ENCODE measurements at places on chromosomes 2 and 18.

DNA sequence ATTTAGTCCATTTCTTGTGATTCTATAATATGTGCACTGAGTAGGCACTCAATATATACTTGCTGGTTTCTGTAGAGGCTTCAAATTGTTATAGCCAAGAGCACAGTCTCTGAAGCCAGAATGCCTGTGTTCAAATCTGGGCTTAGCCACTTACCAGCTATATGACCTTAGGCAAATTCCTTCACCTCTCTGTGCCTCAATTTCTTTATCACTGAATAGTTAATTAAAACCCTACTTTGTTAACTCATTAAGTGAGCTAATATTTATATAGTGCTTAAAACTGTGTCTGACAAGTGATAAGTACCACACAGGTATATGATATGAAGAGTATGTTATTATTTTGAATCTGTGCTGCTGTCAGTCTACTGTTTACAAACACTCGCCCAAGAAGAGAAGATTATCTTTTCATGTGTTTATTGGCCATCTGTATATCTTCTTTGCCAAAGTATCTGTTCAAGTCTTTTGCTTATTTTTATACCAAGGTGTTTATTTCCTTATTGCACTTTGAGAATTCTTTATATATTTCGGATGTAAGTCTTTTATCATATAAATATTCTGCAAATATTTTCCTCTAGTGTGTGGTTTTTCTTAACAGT lies 1.3 kb upstream of the RIT2 start:
- no peak for DNase-seq

DNA sequence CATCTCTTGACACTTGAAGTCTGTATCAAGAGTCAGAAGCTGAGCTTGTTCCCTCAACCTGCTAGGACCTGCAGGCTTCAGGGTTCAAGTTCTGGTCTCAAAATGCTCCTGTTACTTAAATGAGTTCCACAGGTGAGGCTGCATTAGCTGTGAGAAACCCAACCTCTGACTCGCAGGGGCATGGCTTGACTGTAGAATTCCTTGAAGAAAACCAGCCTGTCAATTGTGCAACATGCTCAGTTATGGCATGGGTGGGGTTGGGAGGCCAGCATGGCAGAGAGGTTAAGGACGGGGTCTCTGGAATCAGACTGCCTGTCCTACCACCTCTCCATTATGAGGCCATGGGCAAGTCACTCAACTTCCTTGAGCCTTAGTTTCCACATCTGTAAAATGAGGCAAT lies 235.8 kb downstream of the EN1 start:
- DNase-seq, result no peak

GRCh38 chr2:182946958-182947369 lies 80.5 kb upstream of the FRZB start:
- DNase-seq, result no peak

DNA sequence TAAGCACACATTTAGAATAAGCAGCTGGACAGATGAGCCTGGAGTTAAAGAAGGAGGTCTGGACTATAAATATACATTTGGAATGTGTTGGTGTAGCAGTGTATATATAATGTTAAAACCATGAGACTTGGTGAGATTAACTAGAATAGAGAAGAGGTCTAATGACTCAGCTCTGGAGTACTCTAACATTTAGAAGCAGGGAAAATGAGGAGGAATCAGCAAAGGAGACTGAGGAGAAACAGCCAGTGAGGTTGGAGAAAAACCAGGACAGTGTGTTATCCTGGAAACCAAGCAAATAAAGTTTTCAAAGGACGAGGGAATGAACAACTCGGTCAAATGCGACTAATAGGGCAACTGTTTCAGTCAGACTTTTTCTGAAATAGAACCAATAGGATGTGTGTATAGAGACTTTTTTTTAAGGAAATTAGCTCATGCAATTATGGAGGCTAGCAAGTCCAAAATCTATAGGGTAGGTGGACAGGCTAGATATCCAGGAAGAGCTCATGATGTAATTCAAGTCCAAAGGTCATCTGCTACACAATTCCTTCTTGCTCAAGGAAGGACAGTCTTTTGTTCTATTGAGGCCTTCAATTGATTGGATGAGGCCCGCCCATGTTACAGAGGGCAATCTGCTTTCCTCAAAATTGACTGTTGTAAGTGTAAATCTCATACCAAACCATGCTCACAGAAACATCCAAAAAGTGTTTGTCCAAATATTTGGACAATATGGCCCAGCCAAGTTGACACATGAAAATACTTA lies 10.8 kb upstream of the SESTD1 start:
- no peak for DNase-seq

GRCh38 chr2:152630466-152630865 lies 86.8 kb downstream of the PRPF40A start:
- no peak for DNase-seq

DNA sequence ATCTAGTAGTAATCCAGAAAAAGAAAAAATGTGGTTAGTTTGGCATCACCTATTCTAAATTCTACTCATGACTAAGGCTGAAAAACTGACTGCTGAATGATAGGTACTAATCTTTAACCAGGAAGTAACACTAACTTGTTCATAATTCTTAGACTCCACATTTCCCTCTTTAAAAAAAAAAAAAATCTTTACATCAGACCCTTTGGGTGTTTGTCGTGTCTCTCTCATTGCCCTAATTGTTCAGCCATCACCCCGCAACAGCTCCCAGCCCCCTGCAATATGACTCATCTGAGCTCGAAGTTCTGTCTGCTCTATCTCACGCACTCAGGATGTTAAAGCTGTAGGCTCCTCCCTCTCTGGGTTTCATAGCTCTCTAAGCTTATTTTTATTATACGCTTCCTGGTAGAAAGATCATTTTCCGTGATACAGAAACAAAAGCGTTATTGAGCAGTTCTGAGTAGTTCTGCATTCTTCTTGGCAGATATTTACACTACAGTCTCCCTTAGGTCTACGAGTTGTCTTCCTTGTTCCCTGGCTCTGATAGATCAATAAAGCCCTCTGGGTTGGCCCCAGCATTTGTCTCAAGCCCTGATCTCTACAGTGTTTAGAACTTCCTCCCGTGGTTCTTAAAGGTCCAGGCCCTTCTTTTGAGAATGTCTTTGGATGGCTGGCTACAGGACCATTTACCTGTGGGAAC lies 95.6 kb downstream of the TNFRSF11A start:
- DNase-seq, result no peak

- DNase-seq, result peak; percentile 33
Measured at GRCh38 chr2:78992807-78993517, 32.5 kb upstream of the REG3G start.

GRCh38 chr2:38517284-38517683 lies 85.4 kb downstream of the HNRNPLL start:
- DNase-seq, result no peak

GRCh38 chr2:31933066-31933465 lies 77.7 kb downstream of the MEMO1 start:
- no peak for DNase-seq
